ENCODE measurements at places on chromosomes 3 and 15.

DNA sequence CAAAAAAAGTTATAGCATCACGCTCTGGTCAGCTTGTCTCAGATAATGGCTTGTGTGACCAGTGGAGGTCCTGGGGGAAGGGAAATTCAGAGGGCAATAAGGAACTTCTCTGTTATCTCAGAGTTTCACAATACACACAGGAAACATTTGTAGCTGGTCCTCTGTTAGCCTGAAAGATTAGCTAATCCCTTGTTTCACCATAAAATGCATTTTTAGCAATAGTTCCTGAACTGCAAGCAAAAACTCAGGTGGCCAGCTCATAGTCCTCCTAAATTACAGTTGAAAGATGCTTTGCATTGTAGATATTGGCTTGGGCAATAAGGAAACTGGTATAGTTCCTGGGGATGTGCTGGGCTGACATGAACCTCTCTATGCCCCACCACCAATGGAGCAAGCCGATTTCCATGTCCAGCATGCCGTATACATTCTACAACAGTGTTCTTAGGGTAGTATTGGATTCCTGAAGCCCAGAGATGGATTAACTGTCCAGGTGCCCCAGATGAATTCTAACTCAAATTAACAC, 141.5 kb upstream of the TBL1XR1 start:
- DNase-seq = no peak

DNA sequence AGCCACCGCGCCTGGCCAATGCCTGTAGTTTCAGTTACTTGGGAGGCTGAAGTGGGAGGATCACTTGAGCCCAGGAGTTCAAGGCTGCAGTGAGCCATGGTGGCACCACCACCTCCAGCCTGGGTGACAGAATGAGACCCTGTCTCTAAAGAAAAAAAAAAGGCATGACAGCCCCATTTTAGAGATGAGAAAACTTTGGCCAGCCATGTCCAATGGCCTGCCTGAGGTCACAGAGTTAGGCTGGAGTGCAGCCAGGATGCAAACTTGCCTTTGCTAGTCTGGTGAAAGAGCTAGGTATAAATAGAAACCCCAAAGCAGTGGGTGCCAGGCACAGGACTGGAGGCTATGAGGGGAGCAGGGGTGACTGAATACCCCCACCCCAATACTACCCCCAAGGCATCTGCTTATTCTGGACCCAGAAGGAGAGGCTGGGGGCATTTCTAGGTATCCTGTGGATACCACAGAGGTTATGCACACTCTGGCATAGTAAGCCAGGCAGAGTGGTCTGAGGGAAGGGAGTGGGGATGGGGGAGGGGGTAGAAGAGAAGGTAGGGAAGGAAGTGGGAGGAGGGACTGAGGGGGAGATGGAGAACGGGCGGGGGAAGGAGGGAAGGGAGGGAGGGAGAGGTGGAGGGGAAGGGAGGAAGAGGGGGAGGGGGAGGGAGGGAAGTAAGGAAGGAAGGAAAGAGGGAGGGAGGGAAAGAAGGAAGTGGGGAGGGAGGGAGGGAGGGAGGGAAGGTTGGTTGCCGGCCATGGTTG, 16.2 kb upstream of the C15orf39 start:
- DNase-seq = no peak

DNA sequence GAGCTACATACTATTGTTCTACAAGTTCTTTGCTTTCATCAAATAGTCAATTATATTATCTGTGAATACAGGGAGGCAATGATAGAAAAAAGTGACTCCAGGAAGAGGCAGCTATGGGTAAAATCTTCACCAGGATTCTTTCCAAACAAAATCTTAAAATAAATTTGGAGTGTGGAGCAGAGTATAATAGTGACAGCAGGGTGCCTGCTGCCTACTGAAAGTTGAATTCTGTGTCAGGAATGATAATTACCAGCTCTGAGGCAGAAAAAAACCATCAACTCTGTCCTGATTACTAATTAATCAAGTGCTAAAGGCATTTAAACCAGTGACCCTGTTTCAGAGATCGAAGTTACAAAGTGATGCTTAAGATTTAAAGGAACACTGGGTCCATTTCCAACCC, 148.0 kb downstream of the DIPK2A start:
- no peak for DNase-seq

GRCh38 chr3:87855616-87856015, 203.2 kb downstream of the CGGBP1 start:
- no peak for DNase-seq

DNA sequence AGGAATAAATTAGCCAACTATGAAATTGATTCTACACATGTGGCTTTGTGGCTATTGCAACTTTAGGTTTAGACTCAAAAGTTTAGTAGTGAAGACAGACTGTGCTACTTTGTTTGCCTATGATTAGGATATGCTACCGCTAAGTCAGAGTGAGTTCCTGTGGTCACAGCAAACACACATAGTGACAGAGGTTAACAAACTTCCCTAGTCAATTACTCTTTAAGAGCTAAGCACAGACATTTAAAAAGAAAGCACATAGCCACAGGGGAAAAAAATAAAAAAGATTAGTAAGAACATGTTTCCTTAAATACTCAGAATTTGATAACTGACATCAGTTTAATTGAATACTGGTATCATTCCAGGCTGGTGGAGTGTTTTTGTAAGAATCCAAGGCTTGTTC, 207.1 kb downstream of the GBE1 start:
- no peak for DNase-seq

- DNase-seq = no peak
Observed at GRCh38 chr3:4994144-4994730, 15.0 kb downstream of the BHLHE40 start.

DNA sequence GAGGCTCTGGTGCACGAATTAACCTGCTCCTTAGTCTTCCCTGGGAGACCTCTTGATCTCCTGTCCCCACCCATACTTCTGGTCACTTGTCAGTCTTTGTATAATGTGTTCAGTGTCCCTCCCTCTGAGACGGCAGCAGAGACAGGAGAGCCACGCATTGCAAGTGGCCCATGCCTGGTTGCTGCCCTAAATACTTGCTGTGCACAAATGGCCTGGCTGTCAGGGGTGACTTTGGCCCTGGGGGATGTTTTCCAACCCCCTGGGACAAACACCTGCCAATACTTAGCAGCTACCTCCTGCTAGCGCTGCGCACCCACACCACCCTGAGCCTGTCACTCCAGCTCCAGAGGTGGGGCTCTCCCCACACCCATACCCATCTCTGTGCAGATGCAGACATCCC, 17.2 kb downstream of the KLF13 start:
- DNase-seq = no peak

GRCh38 chr3:106116733-106117489, 248.1 kb upstream of the CBLB start:
- no peak for DNase-seq

DNA sequence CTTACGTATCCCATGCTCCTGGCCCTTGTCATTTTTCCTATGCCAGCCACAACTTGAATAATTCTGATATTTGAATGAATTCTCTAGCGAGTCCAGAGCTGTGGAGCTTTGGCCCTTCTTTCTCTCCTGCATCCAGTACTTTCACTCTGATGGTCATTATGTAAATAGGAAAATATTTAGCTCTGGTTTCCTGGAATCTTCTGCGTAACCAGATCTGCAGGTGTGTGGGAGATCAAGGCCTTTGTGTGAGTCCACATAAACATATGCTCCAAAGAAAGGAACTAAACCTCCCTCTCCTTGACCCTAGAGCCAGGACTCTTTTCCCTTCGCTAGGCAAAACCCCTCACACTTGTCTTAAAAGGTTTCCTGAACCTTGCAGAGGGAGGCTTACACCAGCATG, 132.5 kb upstream of the THBS1 start:
- DNase-seq = no peak

DNA sequence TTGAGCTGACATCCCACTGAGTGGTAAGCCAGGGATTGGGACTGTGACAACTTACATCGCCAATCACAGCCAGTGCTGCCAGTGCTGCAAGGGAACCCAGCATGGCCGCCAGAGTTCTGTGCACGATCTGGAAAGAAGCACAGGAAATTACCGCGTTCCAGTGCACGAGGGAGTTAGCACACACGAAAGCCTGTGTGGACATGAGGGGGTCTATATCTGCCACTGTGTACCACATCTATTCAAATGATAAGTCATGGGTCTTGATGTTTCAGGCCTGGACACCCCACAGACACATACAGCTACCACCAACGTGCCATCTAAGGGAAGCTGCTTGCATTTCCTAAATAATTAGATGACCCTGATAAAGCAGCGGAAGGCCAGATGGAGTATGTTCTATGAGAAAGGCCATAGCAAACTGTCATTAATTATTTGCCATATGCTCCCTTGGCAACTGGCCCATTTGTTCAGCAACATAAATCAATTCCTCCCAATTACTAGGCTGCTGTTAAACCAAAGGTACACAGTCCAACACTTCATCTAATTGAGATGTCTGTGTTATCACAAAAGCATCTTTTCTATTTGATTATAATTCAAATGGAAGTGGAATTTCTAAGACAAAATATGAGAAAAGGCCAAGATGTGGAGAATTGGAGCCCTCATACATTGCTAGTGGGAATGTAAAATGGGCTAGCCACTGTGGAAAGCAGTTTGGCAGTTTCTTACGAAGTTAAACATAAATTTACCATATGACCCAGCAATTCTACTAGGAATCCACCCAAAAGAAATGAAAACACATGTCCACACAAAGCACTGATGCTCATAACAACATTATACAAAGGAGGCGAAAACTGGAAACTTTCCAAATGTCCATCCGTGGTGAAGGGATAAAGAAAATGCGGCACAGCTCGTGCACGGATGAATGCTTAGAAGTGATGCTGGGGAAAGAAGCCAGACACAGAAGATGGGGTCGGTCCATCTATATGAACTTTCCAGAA, 108.3 kb downstream of the OCA2 start:
- DNase-seq = no peak

DNA sequence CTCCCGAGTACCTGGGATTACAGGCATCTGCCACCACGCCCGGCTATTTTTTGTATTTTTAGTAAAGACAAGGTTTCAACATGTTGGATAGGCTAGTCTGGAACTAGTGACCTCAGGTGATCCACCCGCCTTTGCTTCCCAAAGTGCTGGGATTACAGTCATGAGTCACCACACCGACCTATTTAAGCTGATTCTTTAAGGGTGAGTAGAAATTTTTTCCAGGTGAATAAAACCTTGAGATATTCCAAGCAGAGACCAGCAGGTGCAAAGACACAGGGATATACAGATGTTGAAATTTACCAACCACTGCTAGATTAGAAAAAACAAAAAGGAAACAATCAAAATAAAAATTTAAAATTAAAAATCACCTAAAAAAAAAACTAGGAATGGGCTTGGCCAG, 74.4 kb upstream of the CHRNB4 start:
- DNase-seq = no peak

- DNase-seq = no peak
Observed at GRCh38 chr15:81146006-81146405, 11.9 kb downstream of the CFAP161 start.

- no peak for DNase-seq
Observed at GRCh38 chr15:77239882-77240608, 169.1 kb upstream of the TSPAN3 start.

- no peak for DNase-seq
Observed at GRCh38 chr15:83930392-83931212, 276.7 kb downstream of the ADAMTSL3 start.

DNA sequence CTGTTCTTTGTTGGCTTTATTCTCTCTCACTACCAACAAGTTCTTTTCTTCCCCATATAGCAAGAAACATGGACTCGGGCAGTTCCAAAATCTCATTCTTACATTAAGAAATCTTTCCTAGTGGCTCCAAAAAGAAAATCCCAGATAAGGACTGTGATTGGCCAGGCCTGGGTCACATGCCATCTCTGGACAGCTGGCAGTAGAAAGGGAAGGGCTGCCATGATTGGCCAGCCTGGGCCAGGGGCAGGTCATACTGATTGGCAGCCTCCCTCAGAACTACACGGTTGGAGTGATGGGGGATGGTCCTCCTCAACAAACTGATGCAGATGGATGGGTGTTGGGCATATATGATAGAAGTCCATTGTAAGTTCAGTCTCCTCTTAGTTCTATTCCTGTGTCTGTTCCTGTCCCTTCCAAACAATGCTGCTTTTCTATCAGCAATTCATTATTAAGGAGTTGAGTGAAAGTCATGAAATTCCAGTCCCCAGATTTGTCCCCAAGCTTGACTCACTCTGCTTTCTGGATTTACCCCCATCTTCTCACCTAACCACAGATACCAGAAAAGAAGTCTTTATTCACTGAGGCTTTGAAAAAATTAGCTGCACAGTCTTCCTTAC, 175.5 kb downstream of the ATG7 start:
- DNase-seq = no peak

- peak; percentile 10 for DNase-seq
Observed at GRCh38 chr3:100665230-100665629, 44.1 kb upstream of the TFG start.

GRCh38 chr15:37061996-37062395, 38.4 kb downstream of the MEIS2 start:
- DNase-seq = no peak

- no peak for DNase-seq
Observed at GRCh38 chr3:196246612-196247308, 30.4 kb downstream of the SLC51A start.

DNA sequence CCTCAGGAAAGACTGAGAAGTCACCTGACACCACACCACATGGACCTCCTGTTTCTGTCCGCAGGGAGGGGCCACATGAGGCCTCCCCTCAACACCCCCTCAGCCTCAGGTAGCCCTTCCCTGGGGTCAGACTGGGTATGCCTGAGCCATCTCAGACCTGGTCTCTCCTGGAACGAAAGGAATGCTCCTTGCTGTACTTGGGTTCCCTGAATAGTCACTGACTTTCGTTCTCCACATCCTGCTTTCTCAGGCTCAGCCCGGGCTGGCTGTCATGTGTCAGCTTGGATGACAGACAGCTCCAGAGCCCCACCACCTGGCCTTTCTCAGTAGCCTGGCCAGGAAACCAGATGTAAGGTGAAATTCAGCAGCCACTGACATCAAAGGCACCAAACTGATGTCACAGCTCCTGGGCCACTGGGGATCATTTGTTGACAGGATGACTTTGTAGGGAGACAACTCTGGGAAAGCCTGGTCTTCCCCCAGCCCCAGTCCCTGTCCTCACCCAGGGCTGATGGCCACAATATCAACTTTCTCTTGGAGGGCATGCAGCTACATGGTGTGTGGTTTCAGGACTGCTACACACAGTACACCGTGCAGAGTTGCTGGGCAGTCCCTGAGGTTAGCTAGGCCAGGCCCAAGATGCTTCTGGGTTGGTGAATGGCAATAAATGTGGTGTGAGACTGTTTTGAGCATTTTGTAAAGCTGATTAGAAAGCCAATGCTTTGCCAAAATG, 141.4 kb upstream of the MRPS22 start:
- no peak for DNase-seq

GRCh38 chr15:52232327-52232726, 41.1 kb upstream of the GNB5 start:
- no peak for DNase-seq

- DNase-seq = no peak
Observed at GRCh38 chr3:184750349-184751083, 38.7 kb upstream of the MAGEF1 start.

DNA sequence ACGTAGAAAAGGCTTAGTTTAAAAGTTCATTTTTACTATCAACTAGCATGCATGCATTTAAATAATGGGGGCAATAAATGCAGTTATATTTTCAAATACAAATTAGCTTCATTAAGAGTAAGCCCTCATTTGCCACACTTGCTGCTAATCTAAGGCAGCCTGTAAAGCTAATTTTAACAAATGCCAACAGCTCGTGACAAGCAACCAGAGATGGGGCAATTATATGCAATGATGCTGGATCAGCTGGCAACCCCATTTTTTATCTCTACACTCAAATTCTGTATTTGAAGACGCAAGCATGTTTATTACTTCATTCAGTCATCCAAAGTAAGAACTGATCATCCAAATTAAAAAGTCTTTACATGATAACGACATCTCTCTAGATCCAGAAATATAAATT, 12.1 kb downstream of the RFTN1 start:
- DNase-seq = no peak

Data from activated T-cell treated with anti-CD3 and anti-CD28 coated beads, Interleukin-2, amount 50 U/mL, for 4 hours (primary cell).